Activated gamma-delta T cell treated with anti-CD3 and anti-CD28 coated beads, Interleukin-2, amount 50 U/mL, for 16 hours (primary cell): ENCODE measurements at places on chromosomes 5 and 9.

GRCh38 chr9:32875242-32875641 lies 91.9 kb downstream of the TMEM215 start:
- no peak for DNase-seq

GRCh38 chr5:98454407-98454806 lies 319.1 kb upstream of the RGMB start:
- DNase-seq = no peak

GRCh38 chr5:67577424-67577823 lies 380.8 kb upstream of the CD180 start:
- DNase-seq = no peak

DNA sequence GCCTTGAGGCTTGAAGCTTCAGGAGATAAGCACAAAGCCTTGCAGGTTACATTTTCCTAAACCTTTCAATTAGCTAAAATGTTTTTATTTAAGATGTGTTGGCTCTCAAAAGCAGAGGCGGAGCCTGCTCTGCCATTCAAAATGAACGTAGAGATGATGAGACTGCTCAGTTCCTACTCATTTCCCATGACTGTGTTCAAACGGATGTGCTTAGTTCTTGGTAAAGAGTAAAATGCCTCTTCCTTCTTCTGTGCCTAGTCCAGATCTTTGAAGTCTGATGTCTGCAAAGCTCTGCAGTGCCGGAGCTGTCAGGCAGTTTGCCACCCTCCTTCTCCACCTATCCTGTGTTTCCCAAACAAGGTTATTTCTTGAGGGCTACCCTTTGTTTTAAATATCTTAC lies 46.3 kb upstream of the ADAMTSL1 start:
- no peak for DNase-seq

GRCh38 chr5:83246071-83246470 lies 168.7 kb downstream of the XRCC4 start:
- DNase-seq = no peak

DNA sequence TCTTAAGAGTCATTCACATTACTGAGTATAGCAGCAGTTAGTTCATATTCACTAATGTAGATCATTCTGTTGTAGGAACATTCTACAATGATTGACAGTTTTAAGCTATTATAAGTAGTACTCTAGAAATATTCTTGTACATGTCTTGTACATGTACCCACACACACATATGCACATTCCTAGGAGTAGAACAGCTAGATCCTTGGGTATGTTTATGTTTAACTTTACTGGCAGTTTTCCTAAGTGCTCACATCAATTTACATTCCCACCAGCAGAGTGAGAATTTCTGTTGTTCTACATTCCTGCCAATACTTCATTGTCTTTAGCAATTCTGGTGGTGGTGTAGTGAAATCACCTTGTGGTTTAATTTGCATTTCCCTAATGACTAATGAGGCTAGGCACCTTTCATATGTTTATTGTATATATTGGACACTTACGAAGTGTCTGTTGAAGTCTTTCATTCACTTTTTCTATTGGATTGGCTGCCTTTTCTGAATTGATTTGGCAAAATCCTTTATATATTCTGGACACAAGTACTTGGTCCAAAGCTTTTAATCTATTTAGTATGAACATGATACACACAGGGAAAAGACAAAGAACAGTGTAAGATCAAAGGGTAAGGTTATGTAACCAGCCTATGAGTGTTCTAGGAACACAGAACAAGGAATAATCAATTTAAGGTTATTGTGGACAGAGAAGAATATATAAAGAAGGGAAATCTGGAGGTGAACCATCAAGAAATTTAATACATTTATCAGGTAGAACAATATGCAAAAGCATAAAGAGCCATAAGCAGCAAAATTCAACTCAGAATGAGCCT lies 95.6 kb downstream of the MLLT3 start:
- DNase-seq = no peak

DNA sequence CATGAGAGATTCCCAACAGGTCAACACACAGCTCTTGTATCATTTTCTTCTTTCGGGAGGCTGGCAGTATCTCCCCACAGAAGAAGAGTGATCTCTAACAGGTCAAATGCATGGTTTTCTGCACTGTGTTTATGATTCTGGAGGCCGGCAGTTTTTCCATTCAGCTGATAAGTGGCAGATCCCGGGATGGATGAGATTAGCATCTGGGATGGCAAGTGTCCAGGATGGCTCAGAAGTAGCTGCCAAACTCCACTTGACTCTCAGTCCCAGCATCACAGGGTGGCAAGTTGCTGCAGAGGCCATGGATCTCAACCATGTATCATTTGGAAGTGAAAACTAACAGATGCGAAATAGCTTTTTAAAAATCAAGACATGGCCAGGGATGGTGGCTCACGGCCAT lies 97.8 kb upstream of the SLC44A1 start:
- DNase-seq = no peak

GRCh38 chr5:84260939-84261338 lies 123.7 kb downstream of the EDIL3 start:
- no peak for DNase-seq
